ENCODE measurements at places on chromosomes 1 and 21.

DNA sequence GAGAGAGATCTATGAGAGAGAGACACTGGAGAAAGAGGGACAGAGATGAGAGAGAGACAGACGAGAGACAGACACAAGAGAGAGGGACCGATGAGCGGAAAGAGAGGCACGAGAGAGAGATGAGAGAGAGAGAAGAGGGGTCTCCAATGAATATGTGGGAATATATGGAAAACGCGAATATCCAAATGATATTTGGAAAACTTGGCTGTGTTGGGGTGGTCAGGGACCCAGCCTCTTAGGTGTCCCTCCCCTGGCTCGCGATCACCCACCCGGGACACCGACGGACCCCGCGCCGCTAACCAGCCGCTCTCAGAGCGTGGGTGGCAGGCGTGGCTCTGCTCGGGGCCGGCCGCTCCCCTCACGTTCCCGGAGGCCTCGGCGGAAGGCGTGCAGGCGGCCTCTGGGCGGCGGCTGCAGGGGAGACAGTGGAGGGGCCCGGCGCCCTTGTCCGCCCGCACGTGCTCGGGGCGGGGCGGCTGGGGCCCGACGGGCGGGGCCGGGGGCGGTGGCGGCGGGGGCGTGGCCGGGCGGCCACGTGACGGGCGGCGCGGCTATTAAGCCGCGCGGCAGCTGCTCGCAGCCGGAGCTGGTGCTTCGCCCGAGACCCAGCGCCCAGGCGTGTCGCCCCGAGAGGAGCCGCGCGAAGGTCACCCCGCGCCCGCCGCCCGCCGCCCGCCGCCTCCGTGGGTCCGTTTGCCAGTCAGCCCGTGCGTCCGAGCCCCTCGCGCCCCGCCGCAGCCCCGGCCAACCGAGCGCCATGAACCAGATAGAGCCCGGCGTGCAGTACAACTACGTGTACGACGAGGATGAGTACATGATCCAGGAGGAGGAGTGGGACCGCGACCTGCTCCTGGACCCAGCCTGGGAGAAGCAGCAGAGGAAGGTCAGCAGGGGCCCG is at the start of gene ACTN2:
Gene ACTN2 (plus strand): TSS at position 583 of the 898 bp plus-strand sequence. CDS start 175 bp downstream, at position 758.
- no peak for DNase-seq

DNA sequence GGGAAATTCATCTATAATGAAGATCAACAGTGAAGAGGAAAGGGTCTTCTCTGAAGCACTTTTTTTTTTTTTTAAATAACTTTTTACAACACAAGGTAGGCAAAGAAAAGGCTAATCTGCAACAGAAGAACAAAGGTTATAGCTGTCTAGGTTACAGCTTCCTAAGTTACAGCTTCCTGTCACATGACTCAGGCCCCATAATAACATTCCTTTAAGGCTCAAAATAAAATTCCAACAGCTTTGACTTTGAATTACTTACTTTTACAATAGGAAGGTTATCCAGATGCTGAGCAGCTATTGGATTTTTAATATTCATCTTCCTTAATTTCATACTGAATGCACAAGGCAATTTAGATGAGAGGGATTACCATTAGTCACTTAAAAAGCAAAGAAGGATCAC is 40.4 kb upstream of the TMEM61 start:
- DNase-seq, result no peak

- DNase-seq, result no peak
These were observed 21.7 kb upstream of the SH3D21 start for GRCh38 chr1:36284517-36284916.

- DNase-seq, result no peak
These were observed 8.4 kb downstream of the MX2 start for GRCh38 chr21:41369920-41370839.

GRCh38 chr21:25638660-25639550 is at the start of gene JAM2:
TSS of gene JAM2 (plus strand) at chr21:25639258. CDS start at chr21:25639822, 564 bp downstream.
- DNase-seq, result no peak

- DNase-seq, result no peak
These were observed 45.9 kb upstream of the CSF3R start for GRCh38 chr1:36528361-36529349.

GRCh38 chr21:34345892-34346291 is 17.9 kb upstream of the KCNE2 start:
- DNase-seq, result no peak

- DNase-seq, result no peak
These were observed 10.0 kb upstream of the RAB7B start for GRCh38 chr1:206013026-206013795.

DNA sequence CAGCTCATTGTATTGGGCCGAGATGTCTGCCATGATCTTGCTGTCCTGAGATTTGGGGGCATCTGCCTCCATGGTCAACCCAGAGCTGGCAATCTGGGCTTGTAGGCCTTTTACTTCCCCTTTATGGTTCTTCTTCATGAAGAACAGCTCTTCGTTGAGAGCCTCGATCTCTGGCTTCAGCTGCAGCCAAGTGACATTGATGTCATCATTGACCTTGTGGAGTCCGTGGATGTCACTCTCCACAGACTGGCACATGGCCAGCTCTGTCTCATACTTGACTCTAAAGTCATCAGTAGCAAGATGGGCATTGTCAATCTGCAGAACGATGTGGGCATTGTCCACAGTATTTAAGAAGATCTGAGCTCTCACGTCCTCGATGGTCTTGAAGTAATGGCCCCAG is 29.2 kb downstream of the RAP1A start:
- no peak for DNase-seq

GRCh38 chr1:171922999-171923398 is 81.7 kb downstream of the DNM3 start:
- DNase-seq, result no peak

DNA sequence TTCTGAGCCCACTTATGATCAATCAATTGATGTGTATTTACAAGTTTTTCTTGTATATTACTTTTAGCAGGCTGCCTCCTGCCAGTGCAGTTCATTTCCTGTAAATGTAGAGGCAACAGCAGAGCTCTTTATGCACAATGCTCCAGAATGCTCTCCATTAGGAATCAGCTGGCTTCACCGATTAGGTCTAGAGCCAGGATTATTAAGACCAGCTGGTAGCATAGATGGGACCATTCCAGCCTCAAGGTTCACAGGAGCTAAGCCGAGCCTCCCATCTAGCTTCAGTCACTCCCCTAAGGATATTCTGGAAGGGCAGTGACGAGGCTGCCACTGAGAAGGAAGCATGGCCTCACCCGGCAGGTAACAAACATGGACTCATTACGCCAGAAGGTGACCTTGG is 36.8 kb downstream of the DHRS3 start:
- no peak for DNase-seq

DNA sequence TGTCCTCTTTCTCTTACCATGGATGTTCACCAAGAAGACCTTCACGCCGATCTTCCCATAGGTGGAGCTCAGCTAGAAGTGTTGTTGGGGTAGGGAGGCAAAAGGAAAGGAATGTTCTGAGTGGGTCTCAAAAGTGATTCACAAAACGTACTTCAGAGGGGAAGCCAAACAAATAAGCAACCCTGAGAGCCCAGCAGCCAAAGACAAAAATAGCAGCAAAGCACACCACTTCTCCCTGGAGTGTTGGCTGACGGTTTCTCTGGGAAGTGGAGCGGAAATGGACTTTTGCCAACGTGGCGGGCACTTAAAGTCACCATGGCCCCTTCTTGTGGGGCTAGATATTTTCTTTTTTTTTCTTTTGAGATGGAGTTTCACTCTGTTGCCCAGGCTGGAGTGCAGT is 23.1 kb downstream of the SLC26A9 start:
- DNase-seq, result no peak

GRCh38 chr1:151590961-151591360 is 20.9 kb upstream of the SNX27 start:
- DNase-seq, result no peak

GRCh38 chr1:218392780-218393179 is 47.6 kb downstream of the TGFB2 start:
- no peak for DNase-seq

GRCh38 chr1:8122477-8123407 is 96.6 kb upstream of the ERRFI1 start:
- no peak for DNase-seq

GRCh38 chr1:6967431-6968111 is 182.3 kb downstream of the CAMTA1 start:
- DNase-seq, result no peak

- DNase-seq, result no peak
These were observed 12.2 kb downstream of the ATP1A4 start for GRCh38 chr1:160163615-160164014.

GRCh38 chr1:23354245-23354644 is 10.2 kb upstream of the HNRNPR start:
- no peak for DNase-seq

GRCh38 chr1:116628448-116628847 is 39.1 kb downstream of the IGSF3 start:
- DNase-seq, result no peak

GRCh38 chr1:32817815-32818786 is 648 bp downstream of the S100PBP start:
- peak; percentile 46 for DNase-seq

GRCh38 chr21:29506947-29507346 is 208.2 kb downstream of the BACH1 start:
- DNase-seq, result no peak

Measured in bone marrow (tissue), 2 donors.